Left cardiac atrium (tissue), 4 donors: ENCODE measurements at places on chromosomes 2 and 18. TPM values are rescaled to one million over a fixed set of nuclear protein-coding genes. Genes with fewer than 3 reads are reported as not detected.

- DNase-seq: no peak
Observed at GRCh38 chr18:78455386-78455785, 524.2 kb upstream of the SALL3 start.

DNA sequence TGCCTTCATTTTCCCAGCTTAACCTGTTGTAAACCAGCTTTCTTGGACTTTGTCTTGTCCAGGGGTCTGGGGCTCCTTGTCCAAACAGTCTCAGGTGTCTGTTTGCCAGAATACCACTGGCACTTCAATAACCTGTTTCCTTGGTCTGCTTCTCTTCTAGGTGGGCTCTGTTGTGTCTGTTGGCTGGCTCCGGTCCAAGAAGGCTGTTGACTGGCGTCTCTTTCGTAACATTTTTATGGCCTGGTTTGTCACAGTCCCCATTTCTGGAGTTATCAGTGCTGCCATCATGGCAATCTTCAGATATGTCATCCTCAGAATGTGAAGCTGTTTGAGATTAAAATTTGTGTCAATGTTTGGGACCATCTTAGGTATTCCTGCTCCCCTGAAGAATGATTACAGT lies 17.0 kb downstream of the SLC20A1 start:
- no peak for DNase-seq

DNA sequence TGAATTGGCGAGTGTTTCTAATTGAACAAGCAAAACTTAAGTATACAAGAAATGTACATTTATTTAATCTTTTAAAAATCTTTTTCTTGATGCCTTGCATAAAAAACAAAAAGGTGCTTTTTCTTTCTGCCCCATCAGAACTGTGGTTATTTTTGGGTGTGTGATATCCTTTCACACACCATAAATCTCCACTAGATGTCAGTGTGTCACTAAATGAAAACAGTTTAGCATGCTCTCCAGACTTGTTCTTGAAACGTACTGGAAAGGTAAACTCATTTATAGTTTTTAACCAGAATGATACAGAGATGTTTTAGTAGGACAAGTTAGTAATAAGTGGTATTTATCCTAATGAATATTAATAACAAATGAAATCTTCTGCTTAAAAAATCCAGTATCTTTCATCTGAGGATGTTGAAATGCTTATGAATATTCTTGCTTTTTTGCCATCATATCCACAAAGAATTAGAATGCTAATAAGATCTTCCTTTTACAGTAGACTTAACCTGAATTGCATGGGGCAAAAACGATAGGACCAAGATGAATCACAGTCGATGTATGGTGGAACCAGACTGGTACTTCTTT lies 96.8 kb downstream of the UBE2E3 start:
- no peak for DNase-seq

DNA sequence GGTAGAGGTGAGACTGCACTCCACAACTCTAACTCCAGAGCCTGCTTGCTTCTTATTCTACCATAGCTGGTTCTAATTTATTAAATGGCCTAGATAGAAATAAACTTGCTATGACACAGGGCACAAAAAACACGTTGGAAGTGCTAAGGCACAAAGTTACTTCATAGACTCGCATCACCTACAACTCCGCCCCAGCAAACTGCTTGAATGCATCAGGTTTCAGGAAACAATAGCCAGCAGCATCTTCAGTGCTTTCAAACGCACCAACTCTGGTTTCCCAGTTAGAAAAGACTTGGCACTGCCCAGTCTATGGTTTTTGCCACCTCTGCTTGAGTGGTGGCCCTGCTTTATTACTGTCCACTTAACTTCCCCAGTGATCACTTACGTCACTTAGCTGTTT lies 142.6 kb downstream of the RIF1 start:
- no peak for DNase-seq

DNA sequence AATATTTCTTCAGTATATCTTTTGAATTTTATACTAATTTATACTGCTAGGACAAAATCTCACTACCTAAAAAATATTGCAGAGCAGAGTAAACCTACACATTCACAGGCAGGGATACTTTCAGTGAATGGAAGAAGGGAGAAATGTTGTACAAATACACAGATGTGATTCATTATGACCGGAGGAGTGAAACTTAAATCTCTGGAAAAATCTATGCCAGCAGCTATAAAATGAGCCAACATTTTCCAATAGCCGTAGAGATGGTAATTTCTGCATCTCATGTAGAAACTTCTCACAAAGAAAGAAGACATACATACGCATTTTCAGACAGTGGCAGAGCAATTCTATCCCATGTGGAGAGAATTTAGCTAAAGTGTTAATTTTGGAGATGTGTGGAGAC lies 54.8 kb downstream of the KCNS3 start:
- no peak for DNase-seq

GRCh38 chr2:83487451-83487850 lies 971.6 kb downstream of the SUCLG1 start:
- DNase-seq: no peak

- DNase-seq: no peak
Observed at GRCh38 chr2:200913654-200914053, 24.5 kb downstream of the NIF3L1 start.

DNA sequence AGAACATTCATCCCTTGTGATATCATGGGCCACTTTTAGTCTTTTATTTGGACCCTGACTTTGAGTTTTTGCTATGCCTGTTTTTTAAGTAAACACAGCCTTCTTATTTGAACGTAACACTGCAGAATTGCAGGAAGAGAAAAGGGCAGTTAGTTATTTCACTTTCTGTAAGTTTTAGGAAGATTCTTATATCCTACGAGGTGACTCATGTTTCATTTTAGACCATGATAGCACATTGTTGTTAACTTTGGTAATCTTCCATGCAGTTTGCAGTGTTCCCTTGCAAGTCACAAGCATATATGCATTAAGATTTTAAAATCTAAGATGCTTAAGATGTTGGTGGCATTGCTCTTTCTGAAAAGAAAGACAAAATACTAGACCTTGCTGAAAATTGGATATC lies 128.6 kb upstream of the EPC2 start:
- DNase-seq: no peak

- DNase-seq: no peak
Observed at GRCh38 chr2:164778723-164779122, 62.9 kb downstream of the COBLL1 start.

DNA sequence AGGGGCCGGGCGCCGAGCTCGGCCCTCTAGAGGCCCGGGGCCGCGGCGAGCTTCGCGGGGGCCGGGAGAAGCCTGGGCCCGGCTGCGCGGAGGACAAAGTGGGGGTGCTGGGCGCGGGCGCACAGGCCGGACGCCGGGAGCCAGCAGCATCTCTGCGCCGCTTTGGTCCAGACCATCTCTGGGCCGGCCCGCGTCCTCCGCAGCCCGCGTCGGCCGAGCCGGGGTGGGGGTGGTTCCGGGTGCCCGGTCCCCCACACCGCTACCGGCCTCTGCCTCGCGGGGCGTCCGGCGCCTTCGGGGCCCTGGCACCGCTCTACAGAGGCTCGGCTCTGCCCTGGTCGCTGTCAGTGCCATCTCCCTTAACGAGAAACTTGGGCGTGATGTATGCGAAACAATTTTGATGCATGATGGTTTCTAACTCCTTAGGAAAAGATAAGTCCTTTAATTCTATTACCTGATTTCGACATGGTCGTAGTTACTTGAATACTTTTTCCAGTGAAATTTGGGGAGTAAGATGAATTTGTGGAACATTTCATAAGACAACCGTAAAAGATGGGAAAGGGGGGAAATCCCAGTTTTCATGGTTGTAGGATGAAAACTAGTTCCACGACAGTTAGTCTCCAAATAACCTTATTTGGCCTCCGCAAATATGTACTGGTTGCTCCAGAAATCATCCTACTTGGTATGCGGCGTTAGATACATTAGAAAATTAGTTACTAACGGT lies 562 bp downstream of the TWSG1 start:
- DNase-seq: peak; percentile 58

GRCh38 chr2:180829261-180829660 lies 151.1 kb upstream of the UBE2E3 start:
- no peak for DNase-seq

DNA sequence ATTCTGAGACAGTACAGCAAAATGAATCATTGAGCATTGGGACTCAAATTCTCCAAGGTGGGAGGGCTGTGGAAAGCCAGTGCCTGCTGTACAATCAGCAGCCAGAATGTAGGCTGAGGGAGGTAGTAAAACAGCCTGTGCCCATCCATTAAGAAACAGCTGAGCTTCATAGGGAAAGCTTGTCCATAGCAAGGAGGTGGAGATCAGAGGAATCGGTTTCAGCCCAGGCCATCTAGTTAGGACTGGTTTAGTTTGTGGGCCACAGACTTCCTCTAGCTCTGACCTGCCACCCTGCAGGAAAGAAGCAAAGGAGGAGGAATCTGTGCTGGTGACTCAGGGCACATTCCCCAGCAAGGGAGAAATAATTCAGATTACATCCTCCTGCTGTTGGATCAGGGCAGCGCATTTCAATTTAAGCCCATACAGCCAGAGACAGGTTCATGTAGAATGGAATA lies 333.4 kb downstream of the SETBP1 start:
- peak; percentile 58 for DNase-seq

GRCh38 chr2:229852565-229852964 lies 69.2 kb downstream of the TRIP12 start:
- peak; percentile 53 for DNase-seq

DNA sequence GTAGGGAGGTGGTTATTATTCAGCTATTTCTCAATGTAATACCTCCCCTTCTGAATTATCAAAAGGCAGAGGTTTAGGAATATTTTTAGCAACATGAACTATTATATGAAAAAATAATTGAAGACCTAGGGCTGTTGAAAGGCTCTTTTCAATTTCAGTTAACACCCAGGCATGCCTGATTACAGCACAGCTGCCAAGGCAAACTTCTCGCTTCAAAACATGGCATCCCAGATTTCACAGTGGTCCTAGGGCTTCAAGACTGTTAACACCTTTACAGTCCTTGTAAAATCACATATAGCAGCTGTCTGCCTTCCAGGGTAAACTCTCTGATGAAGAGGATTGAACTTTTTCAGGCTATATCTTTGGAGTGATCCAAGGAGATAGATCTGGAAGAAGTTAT lies 23.2 kb downstream of the CTLA4 start:
- DNase-seq: no peak

DNA sequence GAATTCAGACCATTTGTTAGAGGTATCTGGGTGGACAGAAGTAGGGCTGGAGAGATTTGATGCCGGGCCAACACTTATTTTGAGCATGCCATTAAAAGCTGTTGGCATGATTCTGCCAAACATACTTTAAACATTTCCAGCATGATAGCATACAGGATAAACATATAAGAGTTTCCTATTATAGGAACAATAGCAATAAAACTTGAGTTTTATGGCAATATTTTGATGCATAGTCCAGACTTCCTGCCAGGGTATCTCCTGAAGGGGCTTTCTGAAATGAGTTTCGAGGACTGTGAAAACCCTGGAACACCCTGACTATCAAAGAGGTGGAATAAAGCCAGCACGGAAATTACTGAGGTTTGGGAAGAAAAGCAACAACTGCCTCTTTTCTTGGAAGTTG lies 1398.0 kb upstream of the NXPH2 start:
- DNase-seq: no peak

DNA sequence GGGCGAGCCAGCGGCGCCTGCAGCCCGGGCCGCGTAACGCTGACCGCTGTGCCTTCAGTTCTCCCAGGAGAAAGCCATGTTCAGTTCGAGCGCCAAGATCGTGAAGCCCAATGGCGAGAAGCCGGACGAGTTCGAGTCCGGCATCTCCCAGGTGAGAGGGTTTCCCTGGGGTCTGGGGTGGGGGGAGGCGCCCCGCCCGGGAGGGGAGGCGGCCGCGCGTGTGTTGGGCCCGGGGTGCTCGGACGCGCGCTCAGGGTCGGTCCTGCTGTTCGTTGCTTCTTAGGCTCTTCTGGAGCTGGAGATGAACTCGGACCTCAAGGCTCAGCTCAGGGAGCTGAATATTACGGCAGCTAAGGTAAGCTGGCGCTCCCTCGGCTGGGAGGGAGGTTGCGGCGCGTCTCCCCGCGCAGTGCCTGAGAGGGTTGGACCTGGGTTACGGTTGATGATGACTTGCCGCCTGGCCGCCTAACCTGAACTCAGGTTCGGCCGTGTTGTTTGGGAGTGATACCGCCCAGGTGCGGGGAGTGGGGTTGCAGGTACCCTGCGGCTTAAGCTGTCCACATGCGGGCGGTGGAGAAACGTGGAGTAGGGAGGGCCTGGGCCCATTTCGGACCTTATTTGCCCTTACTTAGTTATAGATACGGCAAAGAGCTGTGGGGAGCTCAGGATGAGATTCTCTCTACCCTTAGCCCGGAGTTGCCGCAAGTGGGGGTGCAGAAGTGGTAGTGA lies 638 bp downstream of the RPS7 start:
- DNase-seq: no peak

- DNase-seq: peak; percentile 56
Observed at GRCh38 chr2:113886479-113887008, 3.3 kb upstream of the ACTR3 start.

DNA sequence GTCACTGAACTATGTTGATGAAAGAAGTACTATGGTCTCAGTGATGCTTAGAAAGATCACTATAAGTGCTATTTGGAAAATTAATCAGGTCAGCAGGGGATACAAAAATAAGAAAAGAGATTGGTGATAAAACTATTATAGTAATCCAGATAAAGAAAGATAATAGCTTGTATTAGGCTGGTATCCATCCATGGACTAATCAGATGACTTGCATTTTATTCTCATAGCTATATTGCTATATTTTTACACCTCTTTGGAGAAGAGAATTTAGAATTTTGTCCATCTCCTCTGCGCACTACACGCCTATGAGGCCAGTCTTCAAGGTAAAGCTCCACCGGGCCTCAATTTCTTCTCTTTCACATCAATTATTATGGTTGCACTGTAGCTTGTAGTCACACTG lies 635.1 kb upstream of the DDX18 start:
- no peak for DNase-seq

DNA sequence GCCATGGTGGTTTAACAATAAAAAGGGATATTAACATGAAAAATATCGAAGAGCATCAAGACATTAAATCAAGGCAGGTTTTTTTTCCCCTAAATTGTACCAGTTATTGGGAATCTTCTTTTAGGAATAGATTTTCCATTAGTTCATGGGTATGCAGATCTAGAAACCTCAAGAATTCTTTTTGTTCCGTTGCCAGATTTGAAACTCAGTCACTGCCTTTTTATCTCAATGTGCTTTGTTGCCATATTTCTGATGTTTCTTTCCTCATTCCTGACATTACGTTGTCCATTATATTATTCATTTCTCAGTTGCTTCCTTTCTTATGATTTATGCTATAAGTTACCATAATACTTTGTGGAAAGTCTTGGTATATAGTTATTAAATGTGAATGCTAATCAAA lies 162.2 kb downstream of the CD226 start:
- DNase-seq: no peak

DNA sequence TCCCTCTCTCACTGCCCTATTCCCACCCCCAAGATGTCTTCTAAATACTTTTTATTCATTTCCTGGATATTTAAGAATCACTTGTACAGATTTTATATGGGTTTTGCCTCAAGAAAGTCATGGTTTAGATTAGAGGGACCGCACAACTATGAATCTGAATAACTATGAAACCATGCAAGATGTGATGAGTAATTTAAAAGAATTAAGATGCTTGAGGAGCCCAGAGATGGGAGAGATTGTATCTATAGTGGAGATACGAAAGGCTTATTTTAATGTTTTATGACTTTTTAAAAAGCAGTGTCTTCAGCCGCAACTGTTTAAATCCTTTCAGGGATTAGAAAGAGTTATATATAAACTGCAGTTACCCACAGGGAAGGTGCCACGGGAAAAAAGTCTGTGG lies 324.1 kb downstream of the LPIN1 start:
- no peak for DNase-seq

LCT gene
- total RNA-seq: not detected

RGPD4 gene
- total RNA-seq: 0.06 TPM

SPC25 gene
- total RNA-seq: 0.37 TPM

MATN3 gene
- total RNA-seq: 0.29 TPM

CHST10 gene
- 14.5 TPM for total RNA-seq

LYPD6 gene
- 0.27 TPM for total RNA-seq

OSBPL1A gene
- 74.4 TPM for total RNA-seq
